Bronchial epithelial cell (primary cell): ENCODE measurements at places on chromosomes 2 and 18. TPM values are rescaled to one million over a fixed set of nuclear protein-coding genes. Genes with fewer than 3 reads are reported as not detected.

The GPAT2 gene
- 0.26 and 0.79 TPM in 2 replicates for total RNA-seq

The EHD3 gene
- total RNA-seq = 1.6 and 2.3 TPM in 2 replicates

The RTKN gene
- 22.1 and 24.1 TPM in 2 replicates for total RNA-seq

The ANKRD30B gene
- not detected in 2 replicates for total RNA-seq

The CRACDL gene
- total RNA-seq = 0.26 and 1.4 TPM in 2 replicates

The TTC27 gene
- total RNA-seq = 15.9 and 25.3 TPM in 2 replicates

The MERTK gene
- 3.9 and 5.8 TPM in 2 replicates for total RNA-seq

The EDAR gene
- total RNA-seq = under 0.01 and 0.90 TPM in 2 replicates
